ENCODE measurements at places on chromosomes 1 and 21. TPM values are rescaled to one million over a fixed set of nuclear protein-coding genes. Genes with fewer than 3 reads are reported as not detected.
A peak's percentile ranks its signal among the peaks of the same experiment; 100 is the strongest.

GRCh38 chr1:152543820-152544219 is 22.8 kb downstream of the LCE3E start:
- no peak overlapping the region for H3K27ac ChIP-seq
- no peak overlapping the region for H3K4me3 ChIP-seq
- H3K4me1 ChIP-seq: no peaks in the 10 kb centered on the region
- no peaks in the 10 kb centered on the region for H3K36me3 ChIP-seq

DNA sequence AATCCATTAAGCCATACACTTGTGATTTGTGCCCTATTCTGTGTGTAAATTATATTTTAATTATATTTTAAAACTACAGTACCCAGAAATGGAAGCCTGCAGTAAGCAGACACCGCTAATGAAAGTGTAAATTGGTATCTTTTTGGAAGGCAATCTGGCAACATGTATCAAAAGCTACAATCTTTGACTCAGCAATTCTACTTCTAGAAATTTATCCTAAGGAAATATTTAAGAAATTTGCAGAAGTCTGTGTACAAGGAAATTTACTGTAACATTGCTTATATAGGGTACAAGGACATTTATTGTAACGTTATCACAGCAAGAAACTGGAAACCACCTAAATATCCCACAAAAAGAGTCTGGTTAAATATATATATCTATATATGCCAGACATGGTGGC is 14.6 kb upstream of the ZMYM4 start:
- H3K4me1 ChIP-seq: no peaks in the 10 kb centered on the region
- H3K4me3 ChIP-seq: no peak overlapping the region
- DNase-seq: no peak
- H3K36me3 ChIP-seq: no peaks in the 10 kb centered on the region
- no peaks in the 10 kb centered on the region for H3K27me3 ChIP-seq
- H3K27ac ChIP-seq: no peak overlapping the region

Gene FRRS1
- 0.61 TPM for polyA plus RNA-seq

Gene PRELP
- polyA plus RNA-seq: not detected

- no peak overlapping the region for H3K4me3 ChIP-seq
- peaks cover 2% of the 10 kb centered on the region for H3K4me1 ChIP-seq
- H3K27ac ChIP-seq: no peak overlapping the region
- H3K27me3 ChIP-seq: peaks cover 33% of the 10 kb centered on the region
These were observed 12.1 kb upstream of the NES start for GRCh38 chr1:156689035-156689952.

DNA sequence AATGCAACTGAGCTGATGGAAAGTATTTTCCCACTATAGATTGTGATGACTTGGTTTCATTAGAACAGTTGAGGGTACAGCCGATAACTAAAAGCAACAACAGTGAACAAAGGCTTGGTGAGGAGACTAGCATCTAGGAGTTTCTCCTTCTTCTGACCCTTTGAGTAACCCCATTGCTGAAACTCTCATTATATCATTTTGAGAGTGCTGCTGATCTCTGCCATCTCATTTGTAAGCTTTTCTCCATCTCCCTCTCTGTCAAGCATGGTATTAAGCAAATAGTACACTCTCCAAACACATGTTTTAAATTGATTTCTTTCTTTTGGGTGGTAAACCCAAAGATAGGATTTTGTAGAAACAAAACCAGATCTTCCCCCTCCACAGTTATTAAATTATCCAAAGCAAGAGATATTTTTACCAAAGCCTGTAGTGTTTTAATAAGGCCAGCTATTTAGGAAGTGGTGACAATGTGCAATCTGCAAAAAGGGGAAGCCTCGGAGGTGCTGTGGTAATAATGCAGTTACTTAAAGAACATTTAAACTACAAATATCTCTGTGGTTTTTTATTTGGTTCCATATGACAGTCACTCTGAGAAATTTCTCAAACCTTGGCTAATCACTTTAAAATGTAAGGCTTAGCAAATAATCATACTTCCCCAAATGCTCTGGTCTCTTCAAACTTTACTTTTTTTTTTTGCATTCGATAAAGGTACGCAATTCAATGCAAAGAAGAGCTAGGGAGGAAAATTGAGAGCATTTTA is 287.5 kb downstream of the HLX start:
- H3K36me3 ChIP-seq: no peaks in the 10 kb centered on the region
- peaks cover 6% of the 10 kb centered on the region for H3K27me3 ChIP-seq
- no peak overlapping the region for H3K27ac ChIP-seq
- H3K4me1 ChIP-seq: peaks cover 56% of the 10 kb centered on the region

GRCh38 chr1:156627313-156627880 is 8.2 kb downstream of the HAPLN2 start:
- DNase-seq: peak; percentile 38
- H3K36me3 ChIP-seq: no peaks in the 10 kb centered on the region
- H3K4me3 ChIP-seq: no peak overlapping the region
- peaks cover 75% of the 10 kb centered on the region for H3K27me3 ChIP-seq

Gene BTF3L4
- polyA plus RNA-seq: 108 TPM

DNA sequence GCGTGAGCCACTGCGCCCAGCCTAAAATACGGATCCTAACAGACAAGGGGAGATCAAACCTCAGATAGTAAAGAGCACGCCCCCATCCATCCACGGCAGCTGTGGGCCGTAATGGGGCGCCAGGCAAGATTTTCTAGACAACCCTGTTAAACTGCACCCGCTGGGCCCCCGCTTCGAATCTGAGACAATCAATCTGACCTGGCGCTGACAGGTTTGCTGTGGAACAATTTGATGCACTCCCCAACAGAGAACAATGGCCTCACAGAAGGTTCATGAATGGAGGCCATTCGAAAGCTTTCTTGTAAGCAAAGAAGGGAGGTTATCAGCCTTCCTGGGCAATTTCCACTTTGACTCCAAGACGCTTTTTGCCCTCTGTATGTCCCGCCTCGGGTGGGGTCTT is 30.5 kb downstream of the CLSTN1 start:
- no peaks in the 10 kb centered on the region for H3K27me3 ChIP-seq
- peaks cover under 1% of the 10 kb centered on the region for H3K4me1 ChIP-seq
- H3K4me3 ChIP-seq: no peak overlapping the region
- H3K36me3 ChIP-seq: no peaks in the 10 kb centered on the region
- H3K27ac ChIP-seq: no peak overlapping the region
- DNase-seq: no peak

DNA sequence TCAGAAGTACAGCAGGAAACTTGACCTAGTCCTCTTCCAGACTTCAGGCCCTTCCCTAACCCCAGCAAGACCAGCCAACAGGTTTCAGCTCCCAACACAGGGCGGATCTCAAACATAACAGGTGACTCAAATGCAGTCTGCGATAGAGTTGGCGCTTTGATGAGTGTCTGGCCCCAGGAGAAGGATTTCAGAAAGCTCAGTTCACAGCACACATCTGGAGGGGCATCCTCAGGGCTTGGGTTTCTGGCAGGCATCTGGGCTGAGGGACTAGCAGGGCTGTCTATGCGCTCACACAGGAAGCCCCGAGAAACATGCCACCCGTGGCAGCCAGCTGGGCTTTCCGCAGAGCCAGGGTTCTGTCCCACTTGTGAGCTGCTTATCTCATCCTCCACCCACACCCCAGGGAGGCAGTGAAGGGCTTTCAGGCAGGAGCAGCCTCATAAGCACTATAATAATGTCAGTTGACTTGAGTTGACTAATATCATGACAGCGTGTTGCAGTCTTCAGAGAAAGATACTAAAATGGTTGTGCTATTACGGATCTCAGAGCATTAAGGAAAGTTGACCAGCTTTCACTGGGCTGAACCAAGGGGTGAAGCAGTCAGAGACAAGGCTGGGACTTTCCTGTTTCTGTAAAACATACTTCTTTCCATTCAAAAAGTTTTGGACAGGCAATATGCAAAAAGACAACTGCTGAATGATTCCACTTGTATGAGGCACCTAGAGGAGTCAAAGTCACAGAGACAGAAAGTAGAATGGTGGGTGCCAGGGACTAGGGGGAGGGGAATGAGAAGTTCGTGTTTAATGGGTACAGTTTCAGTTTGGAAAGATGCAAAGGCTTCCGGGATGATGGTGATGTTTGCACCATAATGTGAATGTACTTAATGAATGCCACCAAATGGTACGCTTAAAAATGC is 233.0 kb upstream of the IRF2BP2 start:
- H3K4me3 ChIP-seq: no peak overlapping the region
- peak overlapping the region; percentile 98 for H3K27ac ChIP-seq
- DNase-seq: no peak
- peaks cover 78% of the 10 kb centered on the region for H3K4me1 ChIP-seq

- no peak overlapping the region for H3K4me3 ChIP-seq
- H3K27ac ChIP-seq: no peak overlapping the region
- no peaks in the 10 kb centered on the region for H3K27me3 ChIP-seq
- no peaks in the 10 kb centered on the region for H3K36me3 ChIP-seq
- H3K4me1 ChIP-seq: no peaks in the 10 kb centered on the region
These were observed 21.9 kb downstream of the RD3 start for GRCh38 chr1:211469938-211470529.

Data from CD14-positive monocyte (primary cell).